Osteoblast (primary cell): ENCODE measurements at places on chromosomes 3 and 15. TPM values are rescaled to one million over a fixed set of nuclear protein-coding genes. Genes with fewer than 3 reads are reported as not detected.

AMT gene
- 1.1 and 1.2 TPM in 2 replicates for total RNA-seq

CLRN1 gene
- not detected in 2 replicates for total RNA-seq

JAGN1 gene
- total RNA-seq = 21.8 and 26.1 TPM in 2 replicates

B4GALT4 gene
- 22.7 and 28.2 TPM in 2 replicates for total RNA-seq

PIK3CB gene
- 14.5 and 16.8 TPM in 2 replicates for total RNA-seq

SLC24A5 gene
- total RNA-seq = not detected in 2 replicates

C3orf85 gene
- not detected in 2 replicates for total RNA-seq

COLQ gene
- total RNA-seq = 1.4 and 1.5 TPM in 2 replicates

CHRNA5 gene
- 0.29 and 0.36 TPM in 2 replicates for total RNA-seq

SLC30A4 gene
- 17.4 and 19.5 TPM in 2 replicates for total RNA-seq

CCR9 gene
- not detected in 2 replicates for total RNA-seq

IL17RD gene
- total RNA-seq = 2.2 and 3.5 TPM in 2 replicates

KNL1 gene
- total RNA-seq = 3.5 and 3.6 TPM in 2 replicates

POMGNT2 gene
- total RNA-seq = 10.1 and 10.3 TPM in 2 replicates

ROBO2 gene
- total RNA-seq = under 0.01 and 0.36 TPM in 2 replicates

CNTN6 gene
- total RNA-seq = under 0.01 TPM in 1 of 2 replicates, not detected in the other

ITIH4 gene
- 2.5 and 3.5 TPM in 2 replicates for total RNA-seq

EIF1B gene
- 19.2 and 23.0 TPM in 2 replicates for total RNA-seq

KIF15 gene
- 1.5 and 1.8 TPM in 2 replicates for total RNA-seq

APBA2 gene
- total RNA-seq = 6.2 and 8.8 TPM in 2 replicates

ROPN1 gene
- not detected in 2 replicates for total RNA-seq

NGLY1 gene
- total RNA-seq = 29.5 and 30.4 TPM in 2 replicates

PLSCR5 gene
- not detected in 2 replicates for total RNA-seq

NEK10 gene
- total RNA-seq = 58.6 and 69.8 TPM in 2 replicates

PPP2R3A gene
- total RNA-seq = 23.9 and 24.2 TPM in 2 replicates

HDDC3 gene
- 8.8 and 11.6 TPM in 2 replicates for total RNA-seq

CAMK2N2 gene
- not detected in 2 replicates for total RNA-seq

THRB gene
- total RNA-seq = 0.36 and 0.88 TPM in 2 replicates

CASR gene
- not detected in 2 replicates for total RNA-seq

DENND6A gene
- 25.3 and 27.1 TPM in 2 replicates for total RNA-seq

ANKRD34C gene
- not detected in 2 replicates for total RNA-seq

UBA7 gene
- total RNA-seq = 76.7 and 81.3 TPM in 2 replicates

CMTM8 gene
- 1.4 and 4.4 TPM in 2 replicates for total RNA-seq

GOLGA8F gene
- total RNA-seq = under 0.01 TPM in 2 replicates

TP63 gene
- 1.8 and 2.4 TPM in 2 replicates for total RNA-seq

EFCC1 gene
- not detected in 2 replicates for total RNA-seq

IQCF5 gene
- not detected in 2 replicates for total RNA-seq

MUC20 gene
- total RNA-seq = 0.36 and 1.2 TPM in 2 replicates

PSTPIP1 gene
- total RNA-seq = not detected in 2 replicates

CPNE9 gene
- total RNA-seq = not detected in 2 replicates

PP2D1 gene
- total RNA-seq = not detected in 2 replicates

LMLN gene
- 13.0 and 16.3 TPM in 2 replicates for total RNA-seq

FSTL1 gene
- 1,825 and 2,074 TPM in 2 replicates for total RNA-seq

ANKRD63 gene
- not detected in 2 replicates for total RNA-seq

CYP1A1 gene
- total RNA-seq = 0.36 TPM in 1 of 2 replicates, not detected in the other

OIP5 gene
- 0.72 and 0.88 TPM in 2 replicates for total RNA-seq

LTK gene
- total RNA-seq = not detected in 2 replicates

ALDH1A2 gene
- 0.88 and 1.1 TPM in 2 replicates for total RNA-seq

ST6GAL1 gene
- 8.0 and 9.1 TPM in 2 replicates for total RNA-seq

FRMD4B gene
- total RNA-seq = 0.72 and 0.88 TPM in 2 replicates

CALML4 gene
- total RNA-seq = 1.2 and 2.2 TPM in 2 replicates

CCR2 gene
- total RNA-seq = not detected in 2 replicates

CTXN2 gene
- total RNA-seq = not detected in 2 replicates
